ENCODE measurements at places on chromosomes 1 and 21.

DNA sequence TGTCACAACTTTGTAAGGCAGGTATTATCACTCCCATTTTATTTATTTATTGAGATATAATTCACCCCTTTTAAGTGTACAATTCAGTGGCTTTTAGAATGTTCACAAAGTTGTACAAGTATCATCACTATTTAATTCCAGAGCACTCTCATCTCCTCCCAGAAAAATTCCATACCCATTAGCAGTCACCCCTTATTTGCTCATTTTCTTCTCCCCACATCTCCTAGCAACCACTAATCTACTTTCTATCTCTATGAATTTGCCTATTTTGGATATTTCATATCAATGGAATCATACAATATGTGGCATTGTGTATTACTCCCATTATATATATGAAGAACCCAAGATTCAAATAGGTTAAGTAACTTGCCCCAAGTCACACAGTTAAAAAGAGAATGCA is 7.0 kb downstream of the DSTYK start:
- DNase-seq: no peak

DNA sequence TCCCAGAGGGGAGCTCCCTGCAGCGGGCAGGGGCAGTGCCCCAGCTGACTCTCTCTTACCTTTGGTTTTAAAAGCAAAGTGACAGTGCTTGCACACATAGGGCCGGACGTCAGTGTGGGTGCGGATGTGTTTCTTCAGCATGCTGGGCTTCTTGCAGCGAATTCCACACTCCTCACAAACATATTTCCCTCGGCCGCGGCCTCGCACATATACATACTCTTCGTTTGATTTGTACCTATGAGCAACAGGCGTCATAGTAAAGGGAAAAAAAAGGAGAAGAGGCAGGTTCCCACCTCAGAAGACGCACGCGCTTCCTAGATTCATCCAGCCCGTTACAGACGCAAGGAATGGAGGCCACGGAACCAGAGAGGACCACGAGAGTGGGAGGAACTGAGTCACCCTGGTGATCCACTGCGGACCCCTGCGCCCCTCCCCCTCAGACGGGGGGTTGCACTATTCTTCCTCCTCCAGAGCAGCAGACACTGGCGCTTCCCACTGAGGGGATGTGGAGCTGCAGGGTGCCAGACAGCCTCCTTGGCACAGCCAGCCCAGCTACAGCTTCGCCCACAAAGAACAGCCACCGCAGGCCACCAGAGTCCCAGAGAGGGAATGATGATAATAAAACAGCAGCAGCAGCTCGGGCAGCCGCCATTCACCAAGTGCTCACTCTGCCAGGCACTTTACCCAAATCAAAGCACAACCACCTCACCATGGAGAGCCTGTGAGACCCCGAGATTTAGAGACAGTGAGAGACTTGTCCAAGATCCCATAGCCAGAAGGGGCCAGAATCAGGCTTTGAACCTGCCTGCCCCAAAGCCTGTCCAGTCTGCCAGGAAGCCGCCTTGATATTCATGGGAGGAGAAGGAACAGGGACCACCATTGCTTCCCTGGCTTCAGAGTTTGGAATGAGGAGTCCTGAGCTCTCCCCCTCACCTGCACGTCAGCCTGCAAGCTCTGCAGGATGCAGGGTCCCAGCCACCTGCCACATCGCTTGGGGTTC is 40.5 kb upstream of the EDN2 start:
- no peak for DNase-seq

GRCh38 chr1:101220906-101221305 is 15.9 kb upstream of the S1PR1 start:
- no peak for DNase-seq

DNA sequence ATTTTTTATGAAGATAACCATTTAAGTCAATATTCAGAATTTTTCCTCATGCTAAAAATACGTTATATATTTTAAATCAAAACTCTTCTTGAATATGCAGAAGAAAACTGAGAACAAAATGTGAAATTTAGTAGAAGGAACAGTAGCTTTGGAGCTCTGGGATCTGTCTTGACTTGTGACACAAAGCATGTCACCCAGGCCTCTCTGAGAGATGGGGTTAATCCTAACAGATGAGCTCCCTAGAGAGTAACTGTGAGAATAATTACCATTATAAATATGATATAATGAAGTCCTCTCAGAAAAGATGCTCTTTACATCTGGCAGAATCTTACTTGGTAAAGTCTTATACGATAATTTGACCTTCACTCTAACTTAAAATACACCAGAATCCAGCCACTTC is 272.0 kb downstream of the PTPRC start:
- DNase-seq: no peak

DNA sequence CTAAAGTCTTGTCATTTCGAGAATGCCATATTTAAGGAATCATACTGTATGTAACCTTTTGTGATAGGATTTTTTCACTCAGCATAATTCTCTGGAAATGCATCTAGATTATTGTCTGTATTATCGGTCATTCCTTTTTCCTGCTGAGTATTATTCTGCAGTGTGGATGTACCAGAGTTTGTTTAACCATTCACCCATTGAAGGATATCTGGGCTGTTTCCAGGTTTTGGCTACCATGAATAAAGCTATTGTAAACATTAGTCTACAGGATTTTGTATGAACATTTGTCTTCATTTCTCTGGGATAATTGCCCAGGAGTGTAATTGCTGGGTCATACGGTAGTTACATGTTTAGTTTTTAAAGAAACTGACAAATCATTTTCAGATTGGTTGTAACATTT is 61.8 kb downstream of the ATP1A1 start:
- DNase-seq: no peak

DNA sequence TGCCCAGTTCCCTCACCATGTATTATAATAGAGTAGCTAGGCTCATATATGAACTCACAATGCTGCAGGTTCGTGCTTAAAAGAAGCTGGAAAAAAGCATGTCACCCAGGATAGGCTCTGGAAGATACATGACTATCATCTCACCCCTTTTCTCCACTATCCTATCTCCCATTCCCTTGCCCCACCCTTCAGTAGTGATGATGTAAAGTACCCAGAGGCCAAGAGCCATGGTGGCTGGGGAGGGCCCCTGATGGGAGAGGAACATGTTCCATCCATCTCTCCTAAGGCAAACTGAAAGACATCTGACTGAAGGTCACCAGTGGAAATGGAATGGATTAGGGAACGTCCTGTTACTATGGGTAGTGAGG is 20.3 kb upstream of the RBBP5 start:
- DNase-seq: no peak

DNA sequence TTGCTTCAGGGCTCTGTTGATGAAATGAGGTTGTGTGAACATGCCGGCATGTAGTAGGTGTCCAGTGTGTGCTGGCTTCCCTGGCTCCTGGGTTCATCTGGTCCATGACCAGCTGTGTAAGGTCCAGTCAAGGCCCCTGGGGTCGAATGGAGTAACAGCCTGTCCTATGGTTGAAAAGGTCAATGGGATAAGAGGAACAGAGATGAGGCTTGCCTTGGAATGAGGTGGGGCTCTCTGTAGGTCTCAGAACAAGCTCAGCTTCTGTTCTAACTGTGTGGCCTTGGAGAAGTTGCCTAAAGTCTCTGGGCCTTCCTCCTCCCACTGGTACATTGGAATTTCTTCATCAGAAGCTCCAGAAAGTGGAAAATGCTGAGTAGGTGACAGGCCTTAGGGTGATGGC is 26.6 kb downstream of the RPS6KA1 start:
- DNase-seq: no peak

GRCh38 chr1:184326278-184326677 is 60.6 kb upstream of the C1orf21 start:
- DNase-seq: no peak

DNA sequence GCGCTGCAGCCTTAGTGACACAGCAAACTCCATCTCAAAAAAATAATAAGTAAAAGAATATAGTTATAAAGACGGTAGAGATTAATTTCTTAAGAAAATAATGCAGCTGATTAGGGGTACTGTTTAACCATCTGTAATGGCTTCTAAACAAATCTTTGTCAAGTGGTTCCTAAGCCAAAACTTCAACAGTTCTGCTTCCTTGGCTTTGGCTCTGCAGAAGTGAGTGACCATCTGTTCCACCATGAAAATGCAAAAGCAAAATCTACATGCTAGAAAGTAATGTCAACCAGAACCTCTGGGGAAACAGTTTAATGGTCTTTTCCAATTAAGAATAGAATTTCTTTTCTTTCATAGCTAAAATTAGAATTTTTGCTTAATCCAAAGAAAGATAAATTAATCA is 8.3 kb upstream of the SH2D5 start:
- no peak for DNase-seq

GRCh38 chr1:1013922-1014648 is 788 bp downstream of the ISG15 start:
- DNase-seq: no peak

GRCh38 chr1:151868486-151868885 is 15.0 kb upstream of the THEM5 start:
- no peak for DNase-seq

DNA sequence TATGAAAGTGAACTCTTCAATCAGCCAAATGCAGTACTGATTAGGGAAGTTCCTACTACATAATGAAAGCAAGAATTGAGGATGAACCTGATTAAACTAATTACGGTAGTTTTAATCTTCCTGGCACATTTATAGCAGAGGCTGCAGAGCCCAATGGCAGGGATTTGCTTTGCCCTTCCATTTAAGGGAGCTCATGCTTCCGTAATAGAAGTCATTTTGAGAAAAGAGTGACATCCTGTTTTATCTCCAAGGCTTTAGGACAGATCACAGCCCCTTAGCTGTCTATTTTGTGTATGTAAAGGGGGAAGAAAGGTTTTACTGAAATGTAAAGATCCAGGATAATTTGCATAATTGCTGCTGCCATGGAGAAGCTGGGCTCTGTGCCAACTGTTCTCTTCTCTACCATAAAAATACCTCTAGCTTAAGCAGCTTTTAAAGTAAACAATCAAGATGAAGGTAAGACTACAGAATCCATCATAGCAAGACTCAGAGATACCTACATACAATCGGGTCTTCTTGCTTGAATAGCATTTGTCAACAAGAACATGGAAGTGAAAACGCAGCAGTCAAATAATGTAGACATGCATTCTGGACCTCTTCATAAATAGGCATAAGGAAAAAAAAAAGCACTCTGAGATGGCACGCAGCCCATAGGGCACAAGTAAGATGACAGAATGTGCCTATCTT is 62.5 kb downstream of the ASH1L start:
- peak; percentile 35 for DNase-seq

- DNase-seq: no peak
These were observed 24.8 kb upstream of the SLFNL1 start for GRCh38 chr1:41046347-41046775.

DNA sequence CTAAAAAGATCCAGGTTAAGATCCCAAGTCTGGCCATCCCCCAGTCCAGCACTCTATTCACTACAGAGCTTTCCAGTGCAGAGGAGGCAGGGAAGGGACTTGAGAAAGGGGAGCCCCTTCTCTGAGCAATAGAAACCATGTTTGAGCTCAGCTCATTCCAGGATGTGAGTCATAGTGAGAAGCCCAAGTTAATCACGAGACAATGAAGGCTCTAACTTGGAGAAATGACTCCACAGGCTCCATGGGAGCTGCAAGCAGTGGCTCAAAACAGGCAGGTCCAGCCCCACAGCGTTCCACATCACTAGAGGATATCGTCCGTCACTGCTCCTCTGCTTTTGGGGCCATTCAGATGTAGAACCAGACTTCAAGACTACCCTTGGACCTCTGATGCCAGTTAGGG is 59.1 kb downstream of the CAMK2N1 start:
- no peak for DNase-seq

- DNase-seq: no peak
These were observed 246.0 kb downstream of the RERE start for GRCh38 chr1:8571200-8571984.

- DNase-seq: no peak
These were observed 7.2 kb upstream of the C8B start for GRCh38 chr1:56972976-56973375.

DNA sequence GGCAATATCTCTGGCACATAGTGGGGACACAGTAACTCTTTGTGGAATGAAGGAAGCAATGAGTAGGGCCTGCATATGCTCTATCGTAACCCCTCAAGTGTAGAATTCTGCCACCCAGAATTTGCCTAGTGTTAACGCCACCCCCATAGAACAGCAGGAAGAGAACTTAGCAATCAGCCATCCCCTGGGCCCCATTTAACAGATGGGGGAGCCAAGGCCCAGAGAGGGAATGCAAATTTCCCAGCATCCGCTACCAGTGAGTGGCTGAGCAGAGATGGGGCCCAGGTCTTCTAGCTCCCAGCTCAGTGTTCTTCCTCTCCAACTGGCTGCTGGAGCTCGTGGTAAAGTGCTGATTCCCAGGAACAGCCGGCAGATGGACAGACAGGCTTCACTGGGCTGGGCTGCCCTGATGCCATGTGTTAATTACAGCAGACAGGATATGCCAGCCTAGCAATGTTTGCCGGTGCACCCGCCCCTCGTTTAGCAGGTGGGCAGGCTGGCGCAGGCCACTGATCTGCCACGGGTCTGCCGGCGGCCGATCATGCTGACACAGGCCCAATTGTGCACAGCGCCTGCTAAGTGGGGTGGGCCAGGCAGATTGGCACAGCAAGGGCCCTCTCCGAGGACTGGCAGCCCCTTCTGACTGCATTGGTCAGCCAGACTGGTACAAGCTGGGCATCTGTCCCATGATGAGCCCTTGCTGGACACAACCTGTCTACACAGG is 171.9 kb downstream of the IGSF21 start:
- DNase-seq: no peak

GRCh38 chr21:40681164-40681859 is 165.6 kb downstream of the DSCAM start:
- DNase-seq: no peak

- no peak for DNase-seq
These were observed 11.5 kb upstream of the ABCG1 start for GRCh38 chr21:42207426-42207825.

- peak; percentile 84 for DNase-seq
These were observed 14.7 kb downstream of the ZBTB7B start for GRCh38 chr1:155017041-155017945.

DNA sequence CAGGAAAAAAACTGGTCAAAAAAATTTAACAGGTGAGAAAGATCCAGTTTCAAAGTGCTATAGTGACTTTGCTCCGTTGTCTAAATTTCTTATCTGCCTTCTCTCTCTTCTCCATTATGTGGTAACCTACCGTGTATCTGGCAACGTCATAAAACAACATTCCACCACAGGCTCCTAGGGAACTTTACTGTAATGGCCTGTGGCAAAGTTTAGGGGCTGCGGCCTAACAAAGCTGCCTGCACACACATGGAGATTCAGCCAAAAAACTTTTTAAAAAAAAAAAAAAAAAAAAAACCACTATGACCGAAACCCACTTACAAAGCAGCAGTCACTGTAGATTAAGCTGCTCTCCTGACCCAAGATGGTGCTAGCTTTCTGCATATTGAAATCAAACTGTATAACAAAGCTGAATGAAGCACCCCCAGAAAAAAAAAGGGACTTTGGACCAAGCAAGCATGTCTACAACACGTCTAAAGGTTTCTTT is 202.6 kb downstream of the SLC45A1 start:
- DNase-seq: no peak

All from NCI-H1930 (cell line).